ENCODE measurements at places on chromosomes 2 and 18. TPM values are rescaled to one million over a fixed set of nuclear protein-coding genes. Genes with fewer than 3 reads are reported as not detected.

EN1 gene
- total RNA-seq, result 0.26 TPM

TUBA3D gene
- not detected for total RNA-seq

GRP gene
- total RNA-seq, result not detected

ONECUT2 gene
- 0.59 TPM for total RNA-seq

CYTIP gene
- total RNA-seq, result 0.57 TPM

NDUFB3 gene
- 88.6 TPM for total RNA-seq

RPRM gene
- total RNA-seq, result not detected

SCN3A gene
- not detected for total RNA-seq

GRCh38 chr2:230924470-230925341 lies at the start of gene GPR55:
TSS of gene GPR55 (minus strand) at chr2:230925242. CDS start at chr2:230910962, 14,280 bp downstream.
- no peak for DNase-seq

GRCh38 chr2:3073704-3074103 lies 303.9 kb downstream of the EIPR1 start:
- no peak for DNase-seq

DNA sequence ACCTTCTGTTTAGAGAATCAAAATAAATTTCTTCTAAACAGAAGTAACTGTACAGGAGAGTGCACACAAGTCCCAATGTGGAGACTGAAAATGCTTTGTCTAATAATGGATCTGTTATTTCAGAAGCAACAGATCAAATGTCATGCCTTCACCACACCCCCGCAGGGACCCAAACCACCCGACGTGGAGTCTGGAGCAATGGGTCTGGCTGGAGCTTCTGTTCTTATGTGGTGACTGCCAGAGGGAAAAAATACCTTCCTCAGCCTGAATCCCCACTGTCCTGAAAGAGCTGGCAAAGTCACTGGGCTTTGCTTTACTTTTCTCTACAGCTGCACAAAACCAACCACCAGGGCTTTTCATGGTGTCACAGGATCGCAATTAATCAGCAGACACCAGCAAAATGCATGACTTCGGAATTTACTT lies 119.0 kb upstream of the ZFP36L2 start:
- no peak for DNase-seq

GRCh38 chr2:149410701-149411484 lies 80.5 kb downstream of the LYPD6 start:
- no peak for DNase-seq

- no peak for DNase-seq
Observed at GRCh38 chr18:7248877-7249276, 18.0 kb downstream of the LRRC30 start.

- DNase-seq, result no peak
Observed at GRCh38 chr2:102621630-102622029, 2.3 kb downstream of the SLC9A2 start.

DNA sequence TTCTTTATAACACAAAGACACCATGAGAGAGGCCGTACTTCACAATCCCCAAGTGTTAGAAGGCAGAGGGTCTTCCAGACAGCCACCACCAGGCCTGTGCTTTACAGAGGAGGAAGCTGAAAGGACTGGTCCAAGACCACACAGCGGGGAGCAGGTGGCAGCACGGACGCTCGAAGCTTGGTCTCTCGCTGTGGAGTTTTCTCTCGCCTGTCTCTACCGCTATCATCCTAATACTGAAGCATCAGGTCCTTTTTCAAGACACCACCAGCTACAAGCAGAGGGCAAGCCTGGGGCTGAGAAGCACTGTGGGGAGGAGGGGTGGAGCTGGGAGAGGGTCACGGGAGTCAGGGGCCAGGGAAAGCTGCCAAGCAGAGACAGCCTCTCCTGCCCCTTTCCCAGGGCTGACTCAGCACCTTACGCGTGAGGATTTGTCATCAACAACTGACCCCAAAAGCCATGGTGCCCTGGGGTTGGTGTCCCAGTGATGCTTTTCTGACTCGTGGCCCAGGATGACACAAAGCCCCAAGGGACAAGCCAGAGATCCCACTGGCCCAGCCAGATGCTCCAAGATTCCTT lies 31.9 kb upstream of the FOSL2 start:
- no peak for DNase-seq

DNA sequence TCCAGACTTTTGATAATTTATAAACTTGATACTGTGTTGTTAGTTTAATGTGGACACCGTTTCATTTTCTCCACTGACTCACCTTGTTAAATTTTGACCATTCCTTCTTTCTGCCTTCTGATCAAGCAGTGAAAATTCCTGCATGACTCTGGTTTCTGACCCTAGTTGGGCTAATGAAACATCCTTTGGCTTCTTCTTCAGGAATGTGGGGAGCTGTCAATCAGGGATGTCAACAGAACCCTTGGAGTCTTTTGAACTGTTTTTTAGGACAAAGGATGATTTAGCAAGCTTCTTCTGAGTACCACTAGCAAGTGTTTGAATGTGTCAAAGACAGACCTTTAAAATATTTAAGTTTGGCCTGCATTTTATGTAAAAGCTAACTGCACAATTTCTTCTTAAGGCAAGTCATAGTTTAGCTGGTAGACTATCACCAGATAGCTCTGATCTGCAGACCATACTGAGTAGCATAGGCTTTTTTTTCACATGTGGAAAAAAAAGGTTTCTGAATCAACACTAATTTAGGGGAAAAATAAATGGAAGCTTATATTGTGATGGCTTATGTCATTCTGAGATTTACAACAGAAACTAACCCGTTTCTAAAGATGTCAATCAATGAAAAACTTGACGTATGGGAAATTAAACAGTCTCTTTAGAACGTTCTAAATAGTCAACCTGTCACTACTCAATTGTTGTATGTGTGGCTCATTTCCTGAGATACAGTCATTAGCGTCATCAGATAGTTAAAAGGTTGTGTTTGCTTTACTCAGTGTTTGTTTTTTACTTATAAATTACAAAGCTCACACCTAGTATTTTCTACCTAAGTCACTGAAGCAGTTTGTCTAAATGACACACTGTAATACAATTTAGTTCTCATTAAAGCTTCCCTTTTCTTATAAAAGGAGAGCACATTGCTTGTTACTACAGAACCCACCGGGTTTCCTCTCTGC lies 311.4 kb downstream of the PTPRM start:
- no peak for DNase-seq

- no peak for DNase-seq
Observed at GRCh38 chr2:68828887-68829708, 42.1 kb downstream of the BMP10 start.

DNA sequence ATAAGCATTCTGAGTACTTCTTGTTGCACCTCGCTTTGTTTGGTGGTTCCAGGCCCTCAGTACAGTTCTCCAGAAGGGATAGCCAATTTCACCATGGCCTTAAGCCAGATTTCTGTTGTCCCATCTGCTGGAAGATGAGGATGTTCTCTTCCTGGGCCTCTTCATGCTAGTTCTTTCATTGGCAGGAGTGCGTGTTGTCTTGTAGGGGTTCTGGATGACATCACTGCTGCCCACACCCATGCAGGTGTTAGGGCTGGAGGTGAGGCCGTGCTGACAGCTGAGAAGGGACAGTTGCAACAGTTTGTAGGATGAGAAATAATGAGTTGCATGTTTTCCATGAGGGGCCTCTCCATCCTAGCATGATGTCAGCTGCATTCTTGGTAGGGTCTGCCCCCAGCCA lies 142.9 kb downstream of the LDLRAD4 start:
- no peak for DNase-seq

GRCh38 chr18:22088996-22089640 lies 80.3 kb upstream of the GATA6 start:
- no peak for DNase-seq

- no peak for DNase-seq
Observed at GRCh38 chr2:20599861-20600461, 50.9 kb downstream of the HS1BP3 start.

DNA sequence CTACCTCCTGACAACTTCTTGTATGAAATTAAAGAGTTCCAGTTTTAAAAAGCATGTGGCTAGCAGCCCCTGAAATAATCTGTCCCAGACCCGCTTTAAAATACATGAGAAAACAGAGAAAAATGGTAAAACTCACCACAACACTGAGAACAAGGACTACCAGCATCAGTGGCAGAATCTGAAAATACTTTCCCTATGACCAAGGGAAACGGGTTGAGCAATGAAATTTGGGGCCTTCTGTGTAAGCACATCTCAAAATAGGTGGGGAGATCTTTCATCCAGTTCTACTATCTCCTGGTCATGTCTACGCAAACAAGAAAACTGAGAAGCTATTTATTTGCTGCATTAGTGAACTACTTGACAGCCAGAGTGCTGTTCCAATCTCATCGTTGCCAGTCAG lies 172.3 kb downstream of the LNPK start:
- DNase-seq, result no peak

DNA sequence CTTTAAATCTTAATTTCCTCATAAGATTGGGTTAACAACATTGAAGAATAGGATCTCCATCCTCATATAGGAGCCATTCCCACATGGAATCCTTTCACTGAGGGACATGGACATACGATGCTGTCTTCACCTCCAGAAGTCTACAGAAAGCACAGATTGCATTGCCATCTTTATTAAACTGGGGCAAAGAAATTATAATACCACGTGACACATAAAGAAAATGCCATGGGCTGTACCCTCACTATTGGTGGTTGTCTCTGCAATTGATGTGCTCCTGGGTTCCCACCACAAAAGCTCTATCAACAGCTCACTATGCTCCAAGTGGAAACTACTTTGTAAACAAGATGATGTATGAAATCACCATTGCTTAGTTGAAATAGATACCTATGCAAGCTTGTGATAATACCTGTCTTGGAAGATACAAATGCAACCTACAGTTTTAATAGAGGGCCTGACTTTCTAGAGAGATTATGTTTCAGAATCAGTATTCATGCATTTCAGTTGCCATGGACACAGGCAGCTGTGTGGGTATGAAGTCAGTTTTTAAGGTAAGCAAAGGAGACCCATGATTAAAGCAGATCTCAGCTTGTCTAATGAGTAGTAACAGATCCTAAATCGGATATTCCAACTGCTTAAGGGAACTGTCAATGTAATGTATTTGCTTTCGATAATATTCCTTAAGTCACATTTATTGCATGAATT lies 337.0 kb downstream of the RAD51AP2 start:
- DNase-seq, result no peak

DNA sequence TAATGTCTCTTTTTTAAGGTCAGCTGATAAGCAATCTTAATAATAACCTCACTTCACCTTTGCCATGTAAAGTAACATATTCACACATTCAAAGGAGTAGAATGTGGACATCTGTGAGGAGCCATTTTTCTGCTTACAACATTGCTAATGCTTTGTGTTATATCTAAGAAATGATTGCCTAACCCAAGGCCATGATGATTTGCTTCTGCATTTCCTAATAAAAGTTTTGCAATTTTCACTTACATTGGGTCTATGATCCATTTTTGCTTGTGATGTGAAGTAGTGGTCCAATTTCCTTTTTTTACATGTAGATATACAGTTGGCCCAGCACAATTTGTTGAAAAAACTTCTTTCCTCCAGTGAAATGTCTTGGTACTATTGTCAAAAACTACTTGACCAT lies 22.0 kb downstream of the RELCH start:
- DNase-seq, result no peak

GRCh38 chr2:180728928-180729559 lies 251.4 kb upstream of the UBE2E3 start:
- no peak for DNase-seq

DNA sequence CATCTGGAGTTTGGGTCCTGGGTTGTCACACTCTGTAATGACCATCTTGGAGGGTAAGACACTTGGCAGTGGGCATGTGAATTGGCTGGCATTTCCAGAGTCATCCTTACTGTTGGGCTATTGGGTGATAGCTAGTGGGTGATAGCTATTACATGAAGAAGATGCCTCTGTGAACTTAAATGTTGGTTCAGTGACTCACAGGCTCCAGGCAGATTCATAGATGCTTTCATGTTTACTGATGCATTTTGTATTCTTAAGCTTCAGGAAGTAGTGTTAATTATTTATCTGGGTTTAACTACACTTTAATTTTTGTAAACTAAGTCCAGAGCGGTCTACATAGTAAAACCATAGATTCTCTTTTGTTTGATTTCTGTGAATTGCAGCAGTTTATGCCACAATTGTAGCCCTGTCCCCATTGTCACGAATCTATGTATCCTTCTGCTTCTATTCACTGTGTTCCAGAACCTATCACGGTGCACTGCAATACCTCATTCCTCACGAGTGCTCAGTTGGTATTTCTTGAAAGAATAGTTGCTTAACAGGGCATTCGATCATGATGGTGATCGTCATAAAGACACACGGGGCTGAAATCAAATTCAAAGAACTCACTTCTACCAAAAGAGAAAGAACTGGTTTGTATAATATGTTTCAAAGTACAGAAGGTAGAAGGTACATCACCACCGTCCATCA lies 79.7 kb downstream of the GBX2 start:
- no peak for DNase-seq

DNA sequence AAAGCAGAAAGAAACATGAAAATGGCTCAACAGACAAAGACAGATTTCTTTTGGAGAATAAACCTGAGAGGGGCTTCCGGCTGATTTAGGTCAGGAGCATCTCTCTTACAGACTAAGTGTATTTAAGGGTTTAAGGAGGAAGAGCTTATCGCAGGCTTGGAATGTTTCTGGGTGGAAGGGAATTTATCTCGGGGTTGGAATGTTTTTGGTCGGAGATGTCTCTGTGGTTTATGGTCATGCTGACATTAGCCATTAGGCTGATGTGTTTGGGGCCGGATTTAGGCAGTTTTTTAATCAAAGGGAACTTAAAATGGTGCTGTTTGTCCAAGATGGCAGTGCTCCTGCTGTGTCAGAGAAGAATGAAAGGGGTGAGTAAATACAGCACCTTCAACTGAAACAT lies 14.4 kb upstream of the PSMA8 start:
- DNase-seq, result no peak

DNA sequence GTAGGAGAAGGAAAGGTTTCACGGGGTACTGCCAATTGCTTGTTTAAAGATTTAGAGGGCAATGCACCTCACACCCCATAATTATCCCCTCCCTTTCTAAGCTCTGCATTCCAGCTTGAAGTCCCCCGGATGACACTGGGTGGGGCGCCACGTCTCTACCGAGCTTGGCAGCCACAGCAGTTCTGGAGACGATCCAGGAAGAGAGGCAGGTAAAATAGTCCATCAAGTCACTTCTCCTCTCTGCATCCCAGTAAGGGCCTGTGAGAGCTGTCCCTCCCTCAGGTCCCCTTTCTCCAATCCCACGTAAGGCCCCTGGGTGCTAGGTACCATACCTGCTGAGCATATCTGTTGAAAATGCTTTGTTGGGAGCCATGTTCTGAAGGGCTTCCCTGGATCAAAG lies 65.7 kb downstream of the CAPN13 start:
- no peak for DNase-seq

DNA sequence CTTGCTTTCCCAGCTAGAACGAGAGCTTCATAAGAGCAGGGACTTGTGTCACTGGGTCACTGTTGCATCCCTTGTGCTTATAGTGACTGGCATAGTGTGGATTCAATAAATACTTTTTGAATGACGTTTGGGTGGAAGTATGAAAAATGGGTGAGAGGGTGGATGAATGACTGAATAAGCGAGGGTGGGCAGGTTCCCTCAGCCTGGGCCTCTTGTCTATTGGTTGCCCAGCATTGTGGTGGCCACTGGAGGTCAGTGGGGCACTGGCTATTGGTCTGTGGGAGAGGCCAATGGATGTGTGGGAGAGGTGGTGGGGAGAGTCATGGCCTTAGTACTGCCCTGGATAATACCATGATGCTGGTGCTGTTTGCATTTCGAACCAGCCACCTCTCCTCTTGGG lies 93.8 kb upstream of the SKOR2 start:
- DNase-seq, result no peak
